ENCODE measurements at places on chromosomes 12 and 14. TPM values are rescaled to one million over a fixed set of nuclear protein-coding genes. Genes with fewer than 3 reads are reported as not detected.

NANOG gene
- not detected for total RNA-seq

ARMH4 gene
- 0.74 TPM for total RNA-seq

SYT1 gene
- total RNA-seq, result 4.5 TPM

EPYC gene
- 0.67 TPM for total RNA-seq

BCL7A gene
- 6.1 TPM for total RNA-seq

Measured in bronchus fibroblast of lung (primary cell).